ENCODE measurements at places on chromosomes 3 and 15.

GRCh38 chr15:39585389-39585841, 4.5 kb downstream of the THBS1 start:
- no peak for DNase-seq

DNA sequence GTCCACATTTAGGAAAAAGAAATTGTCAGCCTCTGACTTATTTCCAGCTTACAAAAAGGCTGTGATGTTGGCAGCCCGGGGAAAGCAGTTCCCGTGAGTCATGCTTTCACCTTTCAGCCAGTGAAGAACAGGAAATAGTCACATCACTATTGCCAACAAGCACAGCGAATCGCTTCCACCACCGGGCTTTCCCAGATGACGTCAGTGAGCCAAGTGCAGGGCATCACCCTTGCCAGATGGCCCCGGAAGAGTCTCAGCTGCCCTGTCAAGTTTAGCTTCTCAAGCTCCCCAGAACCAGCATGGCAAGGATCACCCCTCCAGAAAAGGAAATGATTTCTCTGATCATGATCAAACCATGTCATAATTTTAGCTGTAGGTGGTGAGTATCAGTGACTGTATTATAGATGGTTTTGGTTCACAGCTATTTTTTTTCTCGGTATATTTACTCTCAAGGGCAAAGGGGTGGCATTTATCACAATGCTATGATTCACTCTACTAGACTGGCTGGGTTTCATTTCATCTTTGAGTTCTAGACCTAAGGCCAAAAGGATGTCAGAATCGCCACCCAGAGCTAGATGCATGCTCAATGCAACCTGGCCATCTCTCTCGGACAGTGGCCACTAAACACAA, 32.9 kb downstream of the B3GNT5 start:
- no peak for DNase-seq

GRCh38 chr15:67164401-67164791, 90.1 kb downstream of the AAGAB start:
- DNase-seq = no peak

DNA sequence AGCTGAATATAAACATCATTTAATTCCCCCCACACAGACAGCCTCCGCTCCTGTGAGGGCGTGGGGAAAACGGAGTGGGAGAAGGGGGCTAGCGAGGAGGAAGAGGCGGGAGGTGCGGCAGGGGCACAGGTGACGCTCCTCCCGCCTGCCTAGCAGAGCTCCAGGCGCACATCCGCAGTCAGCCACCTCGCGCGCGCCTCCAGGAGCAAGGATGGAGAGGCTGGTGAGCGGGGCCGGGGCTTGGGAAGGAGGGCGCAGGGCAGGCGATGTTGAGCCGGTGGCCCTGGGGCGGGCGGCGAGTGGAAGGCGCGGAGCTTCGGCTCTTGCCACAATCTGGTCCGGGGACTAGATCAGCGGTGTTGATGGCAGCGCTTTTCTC, at the start of gene CD200:
Gene CD200 (plus strand): TSS at position 155 of the 379 bp plus-strand sequence. CDS start 57 bp downstream, at position 212.
- DNase-seq = no peak

- DNase-seq = no peak
Observed at GRCh38 chr3:33171580-33171979, 47.0 kb downstream of the SUSD5 start.

DNA sequence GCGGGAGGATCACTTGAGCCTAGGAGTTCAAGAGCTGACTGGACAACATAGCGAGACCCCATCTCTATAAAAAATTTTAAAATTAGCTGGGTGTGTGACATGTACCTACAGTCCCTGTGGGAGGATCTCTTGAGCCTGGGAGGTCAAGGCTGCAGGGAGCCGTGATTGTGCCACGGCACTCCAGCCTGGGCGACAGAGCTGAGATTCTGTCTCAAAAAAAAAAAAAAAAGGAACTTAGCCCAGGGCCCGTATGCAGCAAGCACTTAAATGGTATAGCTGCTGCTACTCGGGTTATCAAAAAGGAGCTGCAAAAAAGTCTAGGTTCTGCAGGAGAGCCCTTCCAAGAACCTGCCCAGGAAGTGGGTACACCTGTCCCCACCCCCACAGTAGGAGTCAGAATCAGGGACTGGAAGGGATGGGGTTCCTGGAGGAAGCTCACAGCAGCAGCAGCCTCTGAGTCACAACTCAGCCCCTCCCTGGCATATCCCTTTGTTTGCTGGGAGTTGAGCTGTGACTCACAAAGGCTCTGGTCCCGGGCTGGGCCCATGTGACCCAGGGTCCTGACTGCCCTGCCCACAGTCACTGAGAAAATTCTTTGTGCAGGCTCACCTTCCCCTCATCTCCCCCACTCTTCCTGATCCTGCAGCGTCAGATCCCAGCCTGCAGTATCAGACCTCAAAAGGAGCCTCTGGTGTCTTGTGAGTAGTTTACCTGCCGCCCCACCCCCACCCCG, at the start of gene SPATA12:
Gene SPATA12 (plus strand): TSS at position 576 of the 733 bp plus-strand sequence. CDS start 13,031 bp downstream, outside the sequence.
- no peak for DNase-seq

DNA sequence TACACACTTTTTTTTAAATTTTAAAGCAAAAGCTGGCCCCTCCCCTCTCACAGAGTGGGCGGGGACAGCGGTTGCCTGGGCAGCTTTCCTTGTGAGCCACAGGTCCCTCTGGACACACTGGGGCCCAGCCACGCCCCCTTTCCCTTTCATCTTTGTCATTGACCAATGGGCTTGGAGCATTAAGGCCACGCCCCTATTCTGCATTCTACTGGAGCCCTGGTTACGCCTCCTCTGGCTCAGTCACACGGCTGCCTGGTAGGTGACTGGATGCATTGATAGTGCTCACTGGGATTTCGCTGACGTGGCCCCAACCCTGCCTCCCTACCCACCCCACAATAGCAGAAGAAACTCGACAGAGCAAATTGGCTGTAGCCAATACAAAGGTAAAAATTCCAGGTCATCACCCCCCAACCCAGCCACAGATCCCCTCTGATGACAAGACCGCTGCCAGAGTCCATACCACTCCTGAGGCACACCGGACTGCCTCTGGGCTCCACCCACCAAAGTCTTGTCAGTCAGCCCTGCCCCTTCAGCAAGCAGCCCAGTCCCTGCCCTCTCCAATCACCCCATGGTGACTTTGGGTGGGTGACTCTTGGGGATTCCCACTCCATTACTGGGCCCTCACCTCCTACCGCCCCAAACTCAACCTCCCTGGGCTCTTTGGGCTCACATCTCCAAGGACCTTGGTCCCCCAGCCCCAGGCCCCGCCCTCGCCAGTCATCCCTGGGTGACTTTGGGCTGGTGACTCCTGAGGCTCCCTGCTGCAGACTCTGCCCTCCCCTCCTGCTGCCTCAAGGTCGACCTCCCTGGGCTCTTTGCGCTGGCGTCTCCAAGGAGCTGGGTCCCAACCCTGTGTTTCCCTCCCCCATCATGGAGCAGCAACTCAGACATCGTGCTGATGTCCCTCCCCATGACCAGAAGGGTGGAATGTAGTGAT, 112.2 kb upstream of the FAN1 start:
- DNase-seq = no peak

GRCh38 chr15:91456921-91457320, 356.9 kb downstream of the SV2B start:
- DNase-seq = no peak

DNA sequence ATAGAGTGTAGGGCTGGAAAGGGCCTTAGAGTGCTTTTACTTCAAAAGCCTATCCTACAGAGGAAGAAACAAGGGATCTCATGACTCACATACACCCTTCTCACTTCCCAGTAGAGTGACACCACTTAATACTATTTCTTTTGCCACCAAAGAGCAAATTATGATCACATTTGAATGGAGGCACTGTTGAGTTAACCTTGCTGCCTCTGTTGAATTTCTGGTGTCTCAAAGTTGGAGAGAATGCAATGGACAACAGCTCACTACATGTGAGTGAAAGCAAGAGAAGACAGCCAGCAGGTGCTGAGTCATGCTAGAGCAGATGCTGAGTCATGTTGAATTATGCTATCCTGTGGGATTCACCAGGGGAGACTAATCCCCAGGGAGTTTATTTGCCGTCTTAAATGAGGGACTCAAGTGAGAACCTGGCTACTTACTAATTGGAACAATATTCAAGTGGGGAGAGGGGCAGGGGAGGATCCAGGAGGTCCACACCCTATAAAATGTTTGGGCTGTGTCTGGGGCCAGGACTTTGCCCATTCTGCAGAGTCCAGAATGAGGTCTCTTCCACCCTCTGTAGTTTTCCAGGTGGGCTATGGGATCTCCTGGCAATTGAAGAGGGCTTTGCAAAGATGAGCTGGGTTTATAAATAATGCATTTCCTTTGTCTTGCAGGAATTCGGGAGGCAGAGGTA, 35.8 kb downstream of the ST8SIA2 start:
- no peak for DNase-seq

DNA sequence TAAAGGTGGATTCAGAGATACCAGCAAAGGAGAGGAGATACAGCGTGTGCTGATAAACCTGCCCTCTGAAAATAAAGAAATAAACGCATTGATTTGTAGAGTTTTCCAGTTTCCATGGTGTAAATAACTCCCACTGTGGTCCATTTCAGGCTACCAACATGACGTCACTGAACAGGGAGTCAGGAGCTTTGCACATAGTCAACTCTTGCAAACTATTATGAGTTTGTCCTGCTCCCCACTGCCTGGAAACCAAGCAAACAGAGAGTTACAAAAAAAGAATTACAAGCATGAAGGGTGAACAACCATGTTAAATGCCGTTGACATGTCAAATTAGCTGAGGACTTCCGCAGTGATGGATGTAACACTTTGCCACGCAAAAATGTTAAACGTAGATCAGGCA, 70.4 kb upstream of the GATA2 start:
- DNase-seq = no peak

DNA sequence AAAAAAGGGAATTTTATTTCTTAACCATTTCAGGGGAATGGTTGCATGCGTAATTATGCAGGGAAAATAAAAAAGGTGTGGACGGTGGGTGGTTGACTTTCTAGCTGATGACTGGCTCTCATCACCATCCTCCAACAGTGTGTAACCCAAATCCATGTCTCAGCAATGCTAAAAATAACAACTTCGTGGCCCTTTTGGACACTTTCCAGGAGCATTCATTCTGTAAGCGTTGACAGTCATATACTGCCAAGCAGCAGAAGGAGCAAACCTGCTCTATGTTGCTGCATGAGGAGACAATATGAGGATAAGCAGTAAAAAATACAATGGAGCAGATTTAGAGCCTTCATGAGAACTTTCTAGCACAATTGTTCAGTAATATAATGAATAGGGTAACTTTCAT, 189.1 kb downstream of the ANXA2 start:
- no peak for DNase-seq

GRCh38 chr3:115659253-115660220, 36.2 kb downstream of the GAP43 start:
- no peak for DNase-seq

DNA sequence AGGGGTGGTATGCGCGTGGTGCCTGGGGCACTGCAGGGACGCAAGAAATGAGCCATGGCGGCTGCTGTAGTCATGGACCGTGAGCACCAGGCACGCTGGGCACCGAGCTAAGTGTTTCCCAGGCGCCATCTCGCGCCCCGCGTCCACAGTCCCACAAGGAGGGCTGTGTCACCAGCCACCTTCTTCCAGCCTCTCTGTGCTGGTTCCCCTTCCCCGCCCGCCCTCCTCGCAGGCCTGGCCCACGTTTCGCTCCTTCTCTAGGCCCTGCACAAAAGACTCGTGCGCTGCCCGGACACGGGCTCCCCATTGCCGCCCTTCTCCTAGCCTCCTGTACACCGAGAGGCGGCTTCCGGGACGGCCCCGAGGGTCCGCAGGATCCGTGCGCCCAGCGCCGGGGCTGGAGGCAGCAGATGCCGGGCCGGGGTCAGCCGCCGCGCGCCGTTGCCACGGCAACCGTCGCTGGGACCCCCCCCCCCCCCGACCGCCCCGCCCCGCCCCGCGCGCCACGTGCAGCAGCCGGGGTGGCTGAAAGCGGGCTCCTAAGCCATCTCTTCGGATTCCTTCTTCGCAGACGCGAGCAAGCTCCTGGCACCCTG, 113.4 kb downstream of the SRGAP3 start:
- DNase-seq = no peak

GRCh38 chr3:37668431-37668817, 193.3 kb upstream of the CTDSPL start:
- no peak for DNase-seq

DNA sequence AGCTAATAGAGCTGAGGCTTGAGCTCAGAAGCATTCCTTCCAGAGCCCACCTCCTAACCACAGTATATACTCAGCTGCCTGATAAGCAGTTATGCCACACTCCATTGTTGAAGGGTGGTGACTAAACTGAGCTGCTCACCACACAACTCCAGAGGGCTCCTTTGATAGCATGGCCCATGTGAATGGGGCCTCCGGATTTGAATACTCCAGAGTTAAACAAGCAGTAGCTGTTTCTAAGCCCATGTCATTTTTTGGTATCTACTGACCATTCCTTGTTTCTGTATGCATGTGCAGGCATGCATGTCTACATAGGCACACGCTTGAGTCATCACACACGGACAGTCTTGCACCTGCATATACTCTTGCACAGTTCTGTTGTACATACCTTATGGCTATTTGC, 28.9 kb downstream of the IGSF10 start:
- no peak for DNase-seq

DNA sequence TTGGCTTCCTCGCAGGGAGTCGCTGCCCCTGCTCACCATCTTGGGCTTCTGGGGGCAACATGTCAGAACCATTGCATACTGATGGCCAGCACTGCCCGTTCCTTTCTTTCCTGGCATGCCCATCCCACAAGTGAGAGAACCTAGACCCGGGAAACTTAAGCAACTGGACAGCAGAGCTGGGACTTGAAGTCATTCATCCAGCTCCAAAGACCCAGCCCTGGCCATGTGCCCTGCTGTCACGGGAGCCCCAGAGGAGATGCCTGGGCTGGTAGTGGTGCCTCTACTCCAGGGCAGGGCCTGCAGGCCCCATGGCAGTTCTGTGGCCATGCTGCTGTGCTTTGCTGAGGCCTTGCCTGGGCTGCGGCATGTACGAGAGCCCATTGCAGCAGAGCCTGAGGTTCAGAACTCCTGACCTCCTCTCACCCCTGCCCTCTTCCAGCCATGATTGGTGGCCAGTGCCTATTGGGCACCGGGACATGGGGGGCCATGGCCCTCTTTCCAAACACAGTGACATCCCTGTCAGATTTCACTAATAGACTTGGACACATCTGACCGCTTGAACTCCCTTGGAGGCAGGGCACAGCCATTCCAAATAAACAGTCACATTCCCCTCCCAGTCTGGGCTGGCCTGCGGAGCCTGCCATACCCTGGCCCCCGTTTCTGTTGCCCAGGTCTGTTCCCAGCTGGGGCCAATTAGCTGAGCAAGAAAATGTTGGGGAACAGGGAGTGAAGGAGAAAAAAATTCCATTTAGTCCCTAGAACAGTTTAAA, 115.9 kb downstream of the EEFSEC start:
- DNase-seq = no peak

Data from NCI-H187 (cell line).